Breast epithelium (tissue), 4 donors: ENCODE measurements at places on chromosomes 7 and 10. TPM values are rescaled to one million over a fixed set of nuclear protein-coding genes. Genes with fewer than 3 reads are reported as not detected.

DNA sequence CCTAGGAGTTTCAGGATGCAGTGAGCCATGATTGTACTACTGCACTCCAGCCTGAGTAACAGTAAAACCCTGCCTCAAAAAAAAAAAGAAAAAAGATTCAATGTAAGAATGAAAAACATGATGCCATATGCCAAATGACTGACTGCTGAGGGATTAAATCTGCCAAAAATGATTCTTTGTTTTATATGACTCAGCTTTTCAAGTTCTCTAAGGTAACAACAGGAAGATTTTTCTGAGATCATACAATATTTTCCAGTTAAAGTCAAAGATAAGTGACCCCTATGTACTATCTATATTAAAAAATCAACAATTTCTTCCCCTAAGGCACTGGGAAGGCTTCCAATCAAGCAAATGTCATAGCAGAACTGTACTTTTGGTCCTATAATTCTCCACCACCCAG, 271.2 kb upstream of the IMMP2L start:
- no peaks in the 10 kb centered on the region for H3K27me3 ChIP-seq
- no peak for DNase-seq
- no peak overlapping the region for H3K4me3 ChIP-seq
- H3K27ac ChIP-seq, result no peak overlapping the region
- no peaks in the 10 kb centered on the region for H3K4me1 ChIP-seq

GRCh38 chr7:68429411-68430117, 1168.7 kb upstream of the AUTS2 start:
- H3K4me1 ChIP-seq, result no peaks in the 10 kb centered on the region
- H3K27ac ChIP-seq, result no peak overlapping the region
- no peaks in the 10 kb centered on the region for H3K36me3 ChIP-seq
- DNase-seq, result no peak
- no peaks in the 10 kb centered on the region for H3K27me3 ChIP-seq

GRCh38 chr7:2037808-2038522, 194.8 kb downstream of the MAD1L1 start:
- H3K27ac ChIP-seq, result peak overlapping the region; percentile 15
- no peaks in the 10 kb centered on the region for H3K4me1 ChIP-seq
- H3K36me3 ChIP-seq, result no peaks in the 10 kb centered on the region
- H3K27me3 ChIP-seq, result no peaks in the 10 kb centered on the region

AHR gene
- total RNA-seq, result 349 TPM

TWIST1 gene
- 7.2 TPM for total RNA-seq
